ENCODE measurements at places on chromosomes 13 and 19.

- no peak for DNase-seq
Observed at GRCh38 chr19:44212866-44213346, 574 bp downstream of the ZNF227 start.

GRCh38 chr13:94416454-94417080 is 62.9 kb downstream of the DCT start:
- no peak for DNase-seq

DNA sequence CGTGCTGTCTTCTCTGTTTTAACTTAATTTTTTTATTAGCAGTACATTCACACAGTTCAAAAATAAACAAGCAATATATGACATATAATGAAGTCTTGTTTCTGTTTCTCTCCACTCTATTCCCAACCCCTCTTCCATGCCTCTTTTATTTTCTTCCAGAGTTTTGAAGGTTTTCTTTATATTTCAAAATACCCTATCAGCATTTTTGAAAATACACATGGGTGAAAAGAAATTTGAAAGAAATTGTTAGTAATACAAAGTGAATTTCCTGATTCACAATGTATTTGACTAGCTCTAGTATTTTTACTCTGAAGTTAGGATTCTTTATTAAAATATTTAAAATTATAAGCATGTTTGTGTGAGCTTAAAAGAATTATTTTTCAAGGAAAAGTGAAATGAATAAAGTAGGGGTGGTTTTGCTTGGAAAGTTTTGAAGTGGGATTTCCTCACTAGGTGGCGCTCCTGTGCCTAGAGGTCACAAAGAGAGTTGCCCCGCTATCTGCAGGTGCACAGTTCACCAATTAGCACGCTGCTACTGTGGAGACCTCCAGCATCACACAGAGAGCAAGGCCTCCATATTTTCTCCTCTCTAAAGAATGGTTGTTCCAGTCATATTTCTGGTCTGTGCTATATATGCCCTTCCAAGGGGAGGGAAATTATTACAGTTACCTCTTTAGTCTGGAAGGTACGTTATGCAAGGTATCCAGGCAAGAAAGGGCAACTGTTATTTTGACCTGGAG is 37.6 kb downstream of the SOX21 start:
- peak; percentile 48 for DNase-seq

DNA sequence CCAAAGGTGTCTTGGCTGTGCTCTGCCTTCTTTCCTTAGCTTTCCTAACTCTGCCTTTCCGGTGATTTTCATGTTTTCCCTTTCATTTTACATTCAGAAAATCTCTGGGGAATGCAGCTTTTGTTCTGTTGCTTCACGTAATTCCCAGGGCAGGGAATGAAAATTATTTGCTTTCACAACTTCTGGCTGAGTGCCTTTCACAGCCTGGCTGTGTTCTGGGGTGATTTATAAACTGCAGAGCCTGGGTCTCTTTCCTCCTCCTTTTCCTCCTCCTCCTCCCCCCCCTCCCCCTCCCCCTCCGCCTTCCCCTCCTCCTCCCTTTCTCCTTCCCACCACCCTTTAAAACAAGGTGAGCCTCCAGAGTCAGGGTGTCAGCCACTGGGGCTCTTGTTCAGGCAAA is 84.3 kb downstream of the RNASEH2B start:
- DNase-seq, result no peak

DNA sequence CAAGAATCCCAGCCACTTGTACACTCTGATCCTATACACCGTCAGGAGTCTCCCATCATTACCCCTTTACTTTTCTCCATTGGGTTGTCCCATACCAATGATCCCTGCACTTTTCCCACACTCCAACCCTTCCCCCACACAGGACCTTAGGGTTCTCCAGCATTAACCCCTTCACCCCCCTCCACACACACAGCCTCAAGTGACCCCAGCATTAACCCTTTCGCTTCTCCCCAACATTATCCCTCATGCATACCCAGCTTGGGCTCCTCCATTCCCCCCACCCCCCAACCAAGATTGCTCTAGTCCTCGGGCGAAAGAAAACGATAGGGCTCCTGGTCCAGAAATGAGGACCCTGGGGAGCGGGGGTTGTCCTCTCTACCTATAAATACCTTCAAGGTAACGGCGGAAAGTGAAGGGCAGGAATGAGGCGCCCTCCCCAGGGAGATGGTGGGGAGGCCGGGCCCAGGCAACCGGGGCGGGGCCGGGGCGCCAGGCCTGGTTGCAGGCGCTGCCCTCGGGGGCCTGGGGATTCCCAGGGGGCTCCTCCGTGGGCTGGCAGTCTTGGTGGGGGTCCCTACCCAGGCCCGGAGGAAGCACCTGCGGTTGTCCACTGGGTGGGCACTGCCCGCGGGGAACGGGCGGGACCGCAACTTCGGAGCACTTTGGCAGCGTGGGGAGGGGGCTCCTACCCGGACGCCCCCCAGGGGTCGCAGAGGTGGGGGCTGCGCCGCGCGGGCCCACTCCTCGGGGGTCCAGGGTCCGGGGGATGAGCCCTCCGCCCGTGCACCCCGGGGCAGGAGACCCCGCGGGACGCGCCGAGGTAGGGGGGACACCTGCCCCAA is 757 bp downstream of the WIZ start:
- DNase-seq, result no peak

DNA sequence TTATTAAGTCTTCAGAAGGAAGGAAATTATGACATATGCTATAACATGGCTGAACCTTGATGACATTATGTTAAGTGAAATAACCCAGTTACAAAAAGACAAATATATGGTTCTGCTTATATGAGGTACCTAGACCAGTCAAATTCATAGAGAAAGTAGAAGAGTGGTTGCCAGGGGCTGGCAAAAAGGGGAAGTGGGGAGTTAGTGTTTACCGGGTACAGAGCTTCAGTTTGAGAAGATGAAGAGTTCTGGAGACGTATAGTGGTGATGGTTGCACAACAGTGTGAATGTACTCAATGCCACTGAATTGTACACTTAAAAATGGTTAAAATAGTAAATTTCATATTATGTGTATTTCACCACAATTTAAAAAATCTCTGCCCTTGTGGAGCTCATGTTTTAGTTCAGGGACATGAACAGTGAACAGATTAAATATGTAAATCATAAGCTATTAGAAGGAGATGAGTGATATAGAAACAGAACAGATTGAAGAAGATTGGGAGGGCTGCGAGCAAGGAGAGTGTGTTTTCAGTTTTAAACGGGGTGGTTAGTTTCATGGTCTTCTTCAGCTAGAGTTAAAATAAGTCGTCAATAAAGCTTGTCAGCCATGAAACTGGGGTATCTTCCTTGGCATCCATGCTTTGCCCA is 355.2 kb downstream of the KCNRG start:
- DNase-seq, result no peak

DNA sequence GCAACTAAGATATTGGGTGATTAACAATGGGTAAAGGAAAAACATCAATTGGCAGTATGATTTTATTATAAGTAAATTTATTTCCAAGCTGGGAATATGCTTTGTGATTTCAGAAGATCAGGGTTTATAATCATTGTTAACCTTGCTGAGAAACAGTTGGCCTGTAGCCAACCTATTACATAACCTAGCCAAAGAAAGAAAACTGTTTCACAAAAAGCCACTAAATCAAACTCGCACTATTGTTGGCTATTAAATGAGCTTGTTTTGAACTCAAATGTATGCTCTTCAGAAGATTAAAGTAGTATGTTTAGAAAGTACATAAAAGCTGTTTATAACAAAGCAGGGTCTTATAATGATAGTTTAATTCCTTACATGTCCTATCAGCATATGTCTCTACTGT is 151.7 kb downstream of the LHFPL6 start:
- no peak for DNase-seq

- DNase-seq, result no peak
Observed at GRCh38 chr19:6455924-6456323, 3.7 kb downstream of the SLC25A23 start.

GRCh38 chr19:55250262-55251036 is 8.4 kb downstream of the PPP6R1 start:
- no peak for DNase-seq

Data from stimulated activated CD8-positive, alpha-beta memory T cell treated with anti-CD3 and anti-CD28 coated beads, Interleukin-2, amount 100 ng/mL, for 48 hours (primary cell).